ENCODE measurements at places on chromosomes 2 and 18.
A peak's percentile ranks its signal among the peaks of the same experiment; 100 is the strongest.

GRCh38 chr18:25453556-25454269 lies 101.7 kb upstream of the ZNF521 start:
- no peak for DNase-seq

GRCh38 chr2:218996937-218997336 lies 3.7 kb upstream of the CRYBA2 start:
- DNase-seq = no peak

GRCh38 chr2:8857709-8858108 lies 20.3 kb upstream of the KIDINS220 start:
- no peak for DNase-seq

- no peak for DNase-seq
Measured at GRCh38 chr18:9751371-9752031, 43.4 kb downstream of the RAB31 start.

GRCh38 chr18:76721207-76721996 lies 101.0 kb upstream of the ZNF236 start:
- peak; percentile 73 for DNase-seq

- DNase-seq = no peak
Measured at GRCh38 chr2:111900859-111901258, 2.5 kb downstream of the MERTK start.

GRCh38 chr2:197500503-197501131 lies 438 bp downstream of the HSPE1 start:
- DNase-seq = no peak

DNA sequence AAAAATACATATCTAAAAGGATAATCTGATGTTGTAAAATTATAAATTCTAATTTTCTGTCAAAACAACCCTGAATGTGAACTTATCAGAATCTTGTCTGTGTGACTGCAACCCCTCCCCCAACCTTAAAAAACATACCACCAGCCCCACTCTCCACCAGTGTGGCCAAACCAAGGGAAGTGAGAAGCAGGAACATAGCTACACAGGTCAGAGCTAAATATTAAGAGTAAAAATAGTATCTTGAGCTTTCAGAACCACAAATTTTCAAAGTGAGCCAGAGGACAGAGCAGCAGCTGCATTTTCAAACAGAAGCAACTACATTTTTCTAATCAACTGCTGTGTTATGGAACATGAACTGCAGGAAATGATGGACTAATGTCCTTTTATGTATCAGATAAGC lies 156.7 kb downstream of the SLC4A10 start:
- no peak for DNase-seq

DNA sequence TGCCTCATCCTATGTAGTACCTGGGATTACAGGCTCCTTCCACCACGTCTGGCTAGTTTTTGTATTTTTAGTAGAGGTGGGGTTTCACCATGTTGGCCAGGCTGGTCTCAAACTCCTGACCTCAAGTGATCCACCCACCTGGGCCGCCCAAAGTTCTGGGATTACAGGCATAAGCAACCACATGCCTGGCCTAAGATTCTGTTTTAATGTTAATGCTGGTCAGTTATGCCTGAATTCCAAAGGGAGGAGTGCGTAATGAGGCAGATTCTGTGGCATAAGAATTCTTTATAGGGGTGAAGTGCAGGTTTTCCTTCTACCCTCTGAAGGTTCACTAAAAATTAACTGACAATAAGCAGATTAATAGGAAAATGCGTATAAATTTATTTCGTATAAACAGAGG lies 1343.8 kb upstream of the LRRTM1 start:
- no peak for DNase-seq

- DNase-seq = no peak
Measured at GRCh38 chr2:176109946-176110345, 2.9 kb downstream of the HOXD11 start.

GRCh38 chr2:44560941-44561340 lies 199.2 kb downstream of the CAMKMT start:
- DNase-seq = no peak

- DNase-seq = no peak
Measured at GRCh38 chr2:47038656-47039488, 116.2 kb downstream of the STPG4 start.

DNA sequence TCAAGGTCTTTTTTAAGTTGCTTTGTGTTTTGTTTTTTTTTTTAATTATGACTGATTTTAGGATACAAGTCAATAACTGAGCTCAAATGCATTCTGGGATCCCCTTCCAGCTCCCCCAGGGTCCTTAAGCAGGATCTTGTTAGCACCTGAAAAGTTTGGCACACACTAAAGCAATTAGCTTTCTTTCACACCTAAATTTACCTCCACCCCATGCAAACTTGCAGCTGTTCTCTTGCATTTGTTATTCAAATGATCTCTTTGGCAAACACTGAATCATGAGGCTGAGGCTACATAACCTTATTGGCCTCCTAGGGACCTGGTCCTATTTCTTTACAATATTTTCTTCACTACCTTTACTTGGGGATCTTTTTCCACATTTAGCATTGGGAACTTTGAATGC lies 2026.1 kb upstream of the CELF4 start:
- DNase-seq = no peak

DNA sequence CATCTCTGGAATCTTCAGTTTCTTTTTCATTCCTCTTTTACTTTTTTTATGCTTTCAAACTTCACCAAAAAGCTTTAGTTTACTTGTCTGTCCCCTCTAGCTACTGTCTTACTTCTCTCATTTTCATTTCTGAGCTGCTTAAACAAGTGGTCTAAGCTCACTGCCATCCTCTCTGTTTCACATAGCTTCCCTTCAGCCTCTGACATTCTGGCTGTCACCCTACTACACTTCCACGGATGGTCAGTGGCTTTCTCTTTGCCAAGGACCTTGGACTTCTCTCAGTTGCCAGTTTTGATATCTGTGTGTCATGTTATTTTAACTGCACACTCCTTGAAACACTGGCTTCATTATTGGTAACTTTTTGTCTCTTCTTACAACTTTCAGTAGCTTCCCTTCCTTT lies 176.1 kb downstream of the IKZF2 start:
- no peak for DNase-seq

GRCh38 chr2:75574106-75574505 lies 13.4 kb upstream of the EVA1A start:
- DNase-seq = no peak

- DNase-seq = no peak
Measured at GRCh38 chr2:164066095-164066494, 330.3 kb upstream of the FIGN start.

DNA sequence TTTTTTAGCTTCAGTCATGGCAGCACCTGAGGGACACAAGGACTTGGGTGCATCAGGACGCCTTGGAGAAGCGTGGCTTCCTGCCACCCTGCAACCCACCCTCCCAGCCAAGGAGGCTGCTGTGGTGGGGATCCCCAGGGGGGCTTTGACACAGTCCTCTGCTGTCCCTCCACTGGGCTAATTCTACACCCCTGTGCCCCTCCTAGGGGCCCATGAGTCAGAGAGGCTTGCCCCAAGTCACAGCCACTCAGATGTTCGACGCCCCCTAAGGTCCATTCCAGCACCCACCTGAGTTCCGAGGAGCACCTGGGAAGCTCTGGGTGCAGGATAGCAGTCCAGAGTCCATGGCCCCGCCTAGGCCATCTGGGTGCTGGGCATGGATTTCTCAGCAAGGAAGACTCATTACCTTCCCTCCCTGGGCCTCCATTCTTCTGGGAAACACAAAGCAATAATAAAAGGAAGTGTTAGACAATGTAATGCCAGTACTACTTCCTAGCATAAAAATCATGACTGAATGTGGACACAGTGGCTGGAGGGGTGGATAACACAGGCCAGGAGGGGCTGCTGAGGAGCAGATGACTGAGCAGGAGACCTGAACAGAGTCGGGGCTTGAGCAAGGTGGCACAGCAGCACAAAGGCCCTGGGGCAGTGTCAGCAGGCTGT lies 3.7 kb downstream of the ALPG start:
- DNase-seq = no peak

DNA sequence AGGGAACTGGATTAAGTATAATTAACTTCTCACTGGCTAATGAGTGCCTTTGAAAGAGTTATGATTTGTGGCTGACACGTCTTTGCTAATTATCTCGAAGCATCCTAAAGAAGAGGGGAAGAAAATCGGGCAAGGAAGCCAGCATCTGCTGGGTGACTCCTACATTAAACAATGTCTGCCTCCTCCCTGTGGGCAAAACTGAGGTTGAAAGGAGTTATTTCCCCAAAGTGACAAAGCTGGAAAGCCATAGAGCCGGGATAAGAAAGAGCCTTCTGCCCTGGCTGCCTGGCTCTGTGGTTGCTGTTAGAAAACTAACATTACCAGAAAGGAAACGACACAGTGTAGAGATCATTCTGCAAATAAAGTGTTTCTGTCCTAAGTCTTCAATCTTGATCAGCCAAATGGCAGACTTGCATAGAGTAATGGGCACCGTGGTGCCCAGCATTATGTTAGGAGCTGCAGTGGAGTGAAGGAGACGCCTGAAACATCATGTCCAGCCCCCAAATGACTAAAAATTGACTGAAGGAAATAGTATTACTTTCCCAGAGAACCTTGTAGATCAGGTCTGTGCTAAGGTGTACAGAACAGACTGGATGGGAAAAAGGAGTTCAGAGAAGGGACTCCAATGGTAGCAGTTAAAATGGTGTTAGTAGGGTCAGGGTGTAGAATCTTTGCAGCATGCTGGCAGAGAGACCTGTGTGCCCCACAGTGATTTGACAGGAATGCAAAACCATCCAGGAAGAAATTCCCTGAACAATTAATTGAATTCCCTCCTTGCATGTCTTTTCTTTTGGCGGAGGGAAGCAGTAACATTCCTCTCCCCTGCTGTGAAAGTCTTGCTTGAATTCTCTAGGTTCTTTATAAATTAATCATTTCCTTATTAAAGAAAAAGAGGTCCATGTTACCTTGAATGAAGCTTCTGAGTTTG lies 44.4 kb downstream of the ALPK2 start:
- no peak for DNase-seq

DNA sequence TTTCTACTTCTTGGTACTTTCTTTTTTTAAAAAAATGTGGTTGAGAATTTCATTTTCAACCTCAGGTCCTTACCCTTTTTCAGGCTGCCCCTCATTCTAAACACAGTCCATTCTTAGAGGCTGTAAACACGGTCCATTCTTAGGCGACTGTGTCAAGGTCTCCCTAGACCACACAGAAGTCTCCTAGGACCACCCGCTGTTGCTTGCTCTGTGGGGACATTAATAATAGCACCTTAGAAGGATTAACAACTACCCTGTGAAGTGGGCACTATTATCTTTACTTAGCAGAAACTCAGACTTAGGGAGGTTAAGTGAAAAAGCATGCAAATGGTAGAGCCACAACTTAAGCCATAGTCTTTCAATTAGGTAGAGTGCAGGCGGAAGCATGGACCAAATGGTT lies 91.7 kb downstream of the RBMS1 start:
- DNase-seq = no peak

DNA sequence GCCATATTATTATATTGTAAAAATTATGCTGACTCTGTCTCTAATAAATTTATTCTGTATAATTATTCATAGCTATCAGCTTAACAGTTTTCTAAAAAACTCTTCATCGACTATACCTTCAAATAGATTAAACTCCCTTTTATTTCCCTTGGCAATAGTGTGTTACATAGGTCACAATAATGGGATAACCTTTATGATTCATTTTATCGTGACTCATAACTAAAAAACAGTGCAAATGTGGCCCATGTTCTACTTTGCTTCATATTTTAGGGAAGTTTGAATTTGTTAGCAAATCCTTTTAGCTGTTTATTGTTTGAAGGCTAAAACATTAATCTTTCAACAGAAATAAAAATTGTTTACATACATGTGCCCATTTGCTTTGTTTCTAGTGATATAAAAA lies 783.2 kb upstream of the CDH2 start:
- DNase-seq = no peak

DNA sequence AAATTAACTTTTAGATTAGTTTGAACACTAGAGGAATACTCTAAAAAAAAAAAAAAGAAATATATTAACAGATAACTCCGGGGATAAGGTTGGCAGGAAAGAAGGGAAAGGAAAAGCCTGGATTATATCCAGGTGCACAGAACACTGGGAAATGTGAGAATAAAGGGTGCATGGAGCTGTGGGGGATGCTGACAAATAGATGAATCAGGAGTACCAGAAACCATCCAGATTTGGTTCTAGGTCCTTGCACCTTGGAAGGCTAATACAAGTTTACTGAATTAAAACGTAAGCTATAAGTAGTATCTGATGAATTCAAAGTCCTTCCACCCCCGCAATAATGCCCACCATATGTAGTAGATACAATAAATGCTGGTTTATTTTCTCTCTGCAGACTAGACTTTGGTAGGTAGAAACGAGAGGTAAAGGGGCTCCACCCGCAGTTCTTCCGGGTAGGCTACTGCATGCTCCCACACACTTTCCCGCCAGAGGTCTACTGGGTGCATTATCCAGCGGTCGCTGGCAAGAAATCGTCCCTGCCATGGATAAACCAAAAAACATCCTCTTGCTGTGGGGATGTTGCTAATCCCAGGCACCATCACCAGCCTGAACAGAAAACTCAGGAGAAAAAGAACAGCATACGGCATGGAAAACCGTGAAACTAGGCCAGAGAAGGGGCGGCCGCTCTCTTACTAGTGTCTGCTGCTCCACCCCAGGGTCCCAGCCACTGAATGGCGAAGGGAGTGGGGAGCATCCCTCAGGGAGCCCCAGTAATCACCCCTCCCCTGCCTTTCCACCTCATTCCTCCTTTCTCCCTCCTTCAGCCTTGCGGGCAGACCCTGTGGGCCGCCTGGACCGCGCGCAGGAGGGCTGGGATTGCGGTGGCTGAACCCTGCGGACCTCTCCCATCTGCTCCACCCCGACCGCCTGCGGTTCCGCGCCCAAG lies 1.5 kb downstream of the CNRIP1 start:
- DNase-seq = no peak

- DNase-seq = no peak
Measured at GRCh38 chr2:236306825-236307540, 42.8 kb upstream of the ASB18 start.

- DNase-seq = no peak
Measured at GRCh38 chr2:157786663-157787363, 89.3 kb downstream of the ACVR1 start.

DNA sequence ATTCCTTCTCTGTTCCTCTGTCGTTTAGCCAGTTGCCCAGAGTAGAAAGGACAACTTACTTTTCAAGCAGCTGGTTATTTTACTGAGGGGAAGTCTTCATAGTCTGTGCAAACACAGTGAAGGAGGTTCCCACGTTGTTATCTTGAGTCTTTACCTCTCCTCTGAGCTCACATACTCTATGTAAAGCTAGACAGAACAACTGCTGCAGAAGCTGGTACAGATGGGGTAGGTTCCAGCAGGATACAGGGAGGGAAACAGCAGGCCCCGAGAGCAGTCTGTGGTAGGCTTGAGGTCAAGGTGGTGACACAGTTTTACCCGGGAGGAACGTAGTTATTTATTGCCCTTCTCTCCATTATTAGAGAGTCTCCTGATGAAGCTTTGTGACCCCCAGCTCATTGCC lies 93.4 kb upstream of the LDLRAD4 start:
- DNase-seq = no peak

DNA sequence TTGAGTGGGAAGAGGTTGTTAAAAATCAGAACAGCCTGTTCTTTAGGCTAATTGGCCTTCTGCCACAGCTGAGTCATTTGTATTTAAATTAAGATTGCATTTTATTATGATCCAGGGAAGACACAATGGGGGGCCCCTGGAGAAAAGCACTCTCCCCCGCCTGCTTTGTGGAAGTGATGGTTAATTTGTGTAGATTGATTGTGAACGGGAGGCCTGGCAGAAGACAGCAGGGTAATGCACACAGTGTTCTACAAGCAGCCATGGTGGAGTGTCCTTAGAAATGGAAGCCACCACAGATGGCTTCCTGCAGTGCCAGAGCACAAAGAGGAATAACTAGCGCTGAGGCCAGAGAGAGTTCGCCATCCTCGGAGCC lies 19.6 kb downstream of the RAMP1 start:
- no peak for DNase-seq

GRCh38 chr2:242012956-242013764 lies 143.6 kb downstream of the RTP5 start:
- no peak for DNase-seq

GRCh38 chr2:212027681-212028628 lies 510.6 kb downstream of the ERBB4 start:
- DNase-seq = no peak
